ENCODE measurements at places on chromosomes 5 and 9. TPM values are rescaled to one million over a fixed set of nuclear protein-coding genes. Genes with fewer than 3 reads are reported as not detected.
A peak's percentile ranks its signal among the peaks of the same experiment; 100 is the strongest.

Gene RANBP17
- total RNA-seq, result not detected

GRCh38 chr5:177353093-177353492 is 1.6 kb upstream of the LMAN2 start:
- H3K36me3 ChIP-seq, result peaks cover 1% of the 10 kb centered on the region
- H3K27me3 ChIP-seq, result no peaks in the 10 kb centered on the region
- H3K4me3 ChIP-seq, result no peak overlapping the region
- no peak overlapping the region for H3K27ac ChIP-seq
- H3K4me1 ChIP-seq, result peaks cover 70% of the 10 kb centered on the region

GRCh38 chr5:139875957-139876356 is 80.3 kb downstream of the PSD2 start:
- no peak for DNase-seq
- H3K4me1 ChIP-seq, result peaks cover 6% of the 10 kb centered on the region
- H3K27me3 ChIP-seq, result peaks cover 19% of the 10 kb centered on the region
- no peaks in the 10 kb centered on the region for H3K36me3 ChIP-seq

Gene TMOD1
- total RNA-seq, result 1.6 TPM

GRCh38 chr5:42059778-42060464 is 134.8 kb downstream of the FBXO4 start:
- H3K27ac ChIP-seq, result no peak overlapping the region
- H3K4me1 ChIP-seq, result peaks cover 3% of the 10 kb centered on the region
- no peak overlapping the region for H3K4me3 ChIP-seq
- peaks cover 6% of the 10 kb centered on the region for H3K27me3 ChIP-seq

Gene SPATA31D1
- total RNA-seq, result not detected

Gene IFNA2
- not detected for total RNA-seq

Gene SPATA31E1
- total RNA-seq, result not detected

DNA sequence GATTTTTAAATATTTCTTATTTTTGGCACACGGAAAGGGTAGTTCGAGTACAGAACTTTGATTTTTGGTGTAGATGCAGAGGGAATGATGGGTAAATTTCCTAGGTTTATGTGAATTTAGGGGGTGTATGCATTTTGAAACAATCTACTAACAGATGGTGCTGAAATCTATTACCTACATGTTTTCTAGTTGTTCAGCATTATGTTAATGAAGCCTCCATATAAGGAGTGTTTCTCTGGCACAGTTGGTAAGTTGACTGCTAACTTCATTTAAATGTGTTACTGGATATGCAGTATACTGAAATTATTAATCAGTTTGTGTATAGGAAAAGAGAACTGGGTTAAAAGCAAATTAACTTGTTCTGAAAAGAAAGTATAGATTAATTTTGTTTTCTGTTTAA is 17.5 kb downstream of the SUB1 start:
- no peak overlapping the region for H3K27ac ChIP-seq
- no peaks in the 10 kb centered on the region for H3K27me3 ChIP-seq

DNA sequence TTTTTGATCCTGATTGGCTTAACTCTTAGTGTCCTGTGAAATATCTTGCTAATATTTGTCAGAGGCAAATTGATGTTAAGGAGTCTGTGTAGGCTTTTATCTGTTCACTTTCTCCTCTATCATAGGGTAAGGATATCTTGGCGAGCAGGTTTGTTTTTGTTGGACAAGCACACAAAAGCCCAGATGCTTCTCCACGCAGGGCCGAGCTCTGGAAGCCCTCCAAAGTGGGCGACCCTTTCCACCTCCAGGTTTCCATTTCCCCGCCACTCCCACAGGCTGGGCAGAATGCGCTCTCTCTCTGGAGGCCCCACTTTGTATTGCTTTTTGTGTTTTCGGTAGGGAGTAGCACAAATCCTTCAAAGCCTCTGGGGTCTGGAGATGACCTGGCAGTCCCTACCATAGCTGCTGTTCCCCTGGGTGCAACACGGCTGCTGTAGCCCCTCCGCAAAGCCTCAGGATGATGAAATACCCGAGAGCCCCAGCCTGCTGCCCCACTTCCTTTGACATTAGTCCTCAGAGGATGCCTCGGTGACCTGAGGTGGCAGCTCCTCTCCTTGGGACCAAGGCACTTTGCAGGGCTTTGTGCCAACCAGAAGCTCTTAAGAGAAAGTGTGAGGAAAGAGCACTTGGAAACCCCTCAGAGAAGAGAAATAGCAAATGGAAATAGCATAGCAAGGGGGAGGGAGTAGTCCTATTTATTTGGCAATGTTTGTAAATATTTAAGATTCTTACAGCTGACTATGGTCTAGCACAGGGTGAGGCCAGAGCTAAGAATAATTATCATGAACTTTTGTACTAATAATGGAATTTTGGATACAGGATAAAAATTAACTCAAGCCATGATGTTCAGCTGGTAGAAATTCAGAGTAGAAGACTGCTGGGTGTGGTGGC is 122.8 kb downstream of the ARHGEF28 start:
- H3K27ac ChIP-seq, result no peak overlapping the region
- H3K36me3 ChIP-seq, result no peaks in the 10 kb centered on the region
- H3K27me3 ChIP-seq, result peaks cover 15% of the 10 kb centered on the region

DNA sequence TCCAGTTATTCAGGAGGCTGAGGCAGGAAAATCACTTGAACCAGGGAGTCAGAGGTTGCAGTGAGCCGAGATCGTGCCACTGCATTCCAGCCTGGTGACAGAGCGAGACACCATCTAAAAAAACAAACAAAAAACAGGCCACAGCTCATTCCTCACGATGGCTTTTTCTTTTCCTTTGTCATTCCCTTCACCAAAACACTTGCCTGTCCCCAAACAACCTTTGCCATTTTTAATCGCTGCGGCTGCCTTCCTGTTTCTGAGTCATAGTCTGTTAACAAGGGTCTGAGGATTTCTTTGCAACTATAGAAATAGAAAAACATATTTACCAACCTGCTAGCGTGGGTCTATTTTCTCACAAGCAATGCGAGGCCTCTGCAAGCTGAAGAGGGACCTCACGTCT is 123.0 kb upstream of the FSTL4 start:
- H3K4me3 ChIP-seq, result no peak overlapping the region
- no peaks in the 10 kb centered on the region for H3K4me1 ChIP-seq
- no peaks in the 10 kb centered on the region for H3K36me3 ChIP-seq
- no peak for DNase-seq
- H3K27me3 ChIP-seq, result peaks cover 8% of the 10 kb centered on the region
- no peak overlapping the region for H3K27ac ChIP-seq

- H3K4me3 ChIP-seq, result peak overlapping the region; percentile 2
- H3K27ac ChIP-seq, result no peak overlapping the region
- H3K36me3 ChIP-seq, result no peaks in the 10 kb centered on the region
- H3K4me1 ChIP-seq, result peaks cover 18% of the 10 kb centered on the region
Measured at GRCh38 chr5:158874343-158874742, 225.4 kb downstream of the EBF1 start.

- no peaks in the 10 kb centered on the region for H3K36me3 ChIP-seq
- H3K4me3 ChIP-seq, result no peak overlapping the region
- H3K27ac ChIP-seq, result no peak overlapping the region
Measured at GRCh38 chr5:57863661-57864060, 381.1 kb upstream of the ACTBL2 start.

DNA sequence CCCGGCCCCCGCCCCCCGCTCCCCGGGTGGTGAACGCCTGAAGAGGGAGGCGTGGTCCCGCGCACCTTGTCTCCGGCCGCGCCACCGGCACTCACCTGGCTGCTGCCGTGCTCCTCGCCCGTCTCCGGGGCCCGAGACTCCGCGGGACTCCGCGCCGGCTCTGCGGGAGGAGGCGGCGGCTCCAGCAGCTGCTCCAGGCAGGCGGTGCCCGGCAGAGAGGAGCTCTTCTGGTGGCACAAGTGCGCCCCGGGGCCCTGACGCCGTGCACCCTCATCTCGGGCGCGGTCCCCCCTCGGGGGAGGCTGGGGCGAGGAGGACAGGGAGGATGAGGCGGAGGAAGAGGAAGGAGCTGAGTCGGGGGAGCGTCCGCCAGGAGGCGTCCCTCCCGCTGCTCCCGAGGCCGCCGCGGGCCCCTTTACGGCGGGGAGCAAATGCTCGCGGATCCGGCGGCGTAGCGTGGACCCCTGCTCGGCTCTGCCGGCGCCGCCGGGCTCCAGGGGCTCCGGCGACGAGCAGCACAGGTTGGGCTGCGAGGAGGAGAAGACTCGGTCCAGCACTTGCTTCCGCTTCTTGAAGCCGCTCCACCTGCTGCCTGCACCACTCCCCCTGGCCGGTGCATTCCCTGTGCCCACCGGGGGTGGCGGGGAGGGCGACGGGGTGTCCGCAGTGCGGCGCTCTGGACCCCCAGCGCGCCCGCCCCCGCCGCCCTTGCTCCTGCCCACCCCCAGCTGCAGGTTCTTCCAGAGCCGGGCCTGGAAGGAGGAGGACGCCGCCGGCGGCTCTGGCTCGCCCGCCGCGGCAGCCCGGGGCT is 928 bp downstream of the MCTP1 start:
- H3K4me3 ChIP-seq, result peak overlapping the region; percentile 42
- no peaks in the 10 kb centered on the region for H3K36me3 ChIP-seq
- H3K27me3 ChIP-seq, result peaks cover 61% of the 10 kb centered on the region
- H3K27ac ChIP-seq, result no peak overlapping the region
- H3K4me1 ChIP-seq, result peaks cover 11% of the 10 kb centered on the region

DNA sequence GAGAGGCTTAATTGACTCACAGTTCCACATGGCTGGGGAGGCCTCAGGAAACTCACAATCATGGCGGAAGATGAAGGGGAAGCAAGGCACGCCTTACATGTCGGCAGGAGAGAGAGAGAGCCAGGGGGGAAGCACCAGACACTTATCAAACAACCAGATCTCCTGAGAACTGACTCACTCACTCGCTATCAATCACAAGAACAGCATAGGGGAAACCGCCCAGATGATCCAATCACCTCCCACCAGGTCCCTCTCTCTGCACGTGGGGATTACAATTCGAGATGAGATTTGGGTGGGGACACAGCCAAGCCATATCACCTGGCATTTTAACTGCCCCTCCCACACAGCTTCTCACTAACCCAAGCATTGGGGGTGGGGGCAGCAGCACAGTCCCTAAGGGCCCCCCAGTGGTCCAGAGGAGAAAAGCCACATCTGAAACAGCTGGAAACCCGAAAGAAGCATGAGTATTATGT is 76.1 kb upstream of the ASS1 start:
- no peak overlapping the region for H3K4me3 ChIP-seq
- peaks cover 5% of the 10 kb centered on the region for H3K27me3 ChIP-seq
- no peak overlapping the region for H3K27ac ChIP-seq
- no peak for DNase-seq

- no peak overlapping the region for H3K27ac ChIP-seq
- no peaks in the 10 kb centered on the region for H3K36me3 ChIP-seq
- DNase-seq, result no peak
- H3K4me3 ChIP-seq, result no peak overlapping the region
- H3K27me3 ChIP-seq, result no peaks in the 10 kb centered on the region
Measured at GRCh38 chr9:125227761-125228160, 13.4 kb downstream of the HSPA5 start.

DNA sequence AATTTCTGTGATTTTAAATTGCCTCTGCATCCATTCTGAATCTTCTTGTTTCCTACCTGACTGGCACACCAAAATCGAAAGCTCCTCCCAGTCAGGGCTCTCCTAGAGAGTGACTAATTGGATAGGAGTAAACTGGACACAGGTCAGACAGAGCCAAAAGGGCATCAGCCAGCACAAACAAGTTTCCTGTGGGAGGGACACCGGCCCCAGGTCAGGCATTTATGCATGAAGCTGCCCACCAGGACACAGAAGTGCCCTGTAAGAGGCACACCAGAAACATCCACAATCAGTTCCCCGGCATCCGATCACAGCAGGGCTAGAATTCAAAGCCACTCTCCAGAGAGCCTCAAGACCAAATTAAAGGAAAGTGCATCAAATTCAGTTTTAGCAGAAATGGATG is 78.4 kb downstream of the SFXN1 start:
- no peaks in the 10 kb centered on the region for H3K4me1 ChIP-seq
- no peak for DNase-seq
- no peaks in the 10 kb centered on the region for H3K27me3 ChIP-seq
- no peak overlapping the region for H3K27ac ChIP-seq
- no peaks in the 10 kb centered on the region for H3K36me3 ChIP-seq
- H3K4me3 ChIP-seq, result no peak overlapping the region

Gene PCDHAC2
- not detected for total RNA-seq

GRCh38 chr9:112149211-112149610 is 25.9 kb downstream of the SUSD1 start:
- H3K4me1 ChIP-seq, result no peaks in the 10 kb centered on the region
- H3K36me3 ChIP-seq, result no peaks in the 10 kb centered on the region
- H3K27me3 ChIP-seq, result no peaks in the 10 kb centered on the region
- no peak overlapping the region for H3K27ac ChIP-seq
- no peak overlapping the region for H3K4me3 ChIP-seq

DNA sequence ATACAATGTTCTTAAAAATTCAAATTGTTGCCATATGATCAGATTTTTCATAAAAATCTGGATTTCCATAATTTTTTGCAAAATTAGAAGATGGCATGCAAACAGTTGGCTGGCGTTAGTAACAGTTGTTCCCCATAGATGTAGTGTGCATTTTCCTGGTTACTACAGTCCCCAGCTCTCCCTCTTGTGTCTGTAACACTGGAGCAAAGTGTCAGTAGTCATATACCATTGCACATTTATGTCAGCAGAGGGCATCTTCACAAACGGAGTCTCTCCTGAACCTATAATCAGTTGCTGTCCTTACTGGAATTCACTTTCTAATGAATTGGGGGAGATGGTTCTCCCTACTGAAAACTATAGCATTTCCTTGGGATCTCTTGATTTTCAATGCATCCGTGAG is 44.7 kb upstream of the DMAC1 start:
- no peak overlapping the region for H3K27ac ChIP-seq
- no peaks in the 10 kb centered on the region for H3K27me3 ChIP-seq
- H3K4me3 ChIP-seq, result no peak overlapping the region
- H3K4me1 ChIP-seq, result no peaks in the 10 kb centered on the region
- H3K36me3 ChIP-seq, result no peaks in the 10 kb centered on the region

- no peaks in the 10 kb centered on the region for H3K36me3 ChIP-seq
- no peaks in the 10 kb centered on the region for H3K4me1 ChIP-seq
- no peak for DNase-seq
- H3K4me3 ChIP-seq, result no peak overlapping the region
- peaks cover 10% of the 10 kb centered on the region for H3K27me3 ChIP-seq
Measured at GRCh38 chr5:98296426-98296825, 477.0 kb upstream of the RGMB start.
